ENCODE measurements at places on chromosomes 3 and 15.

DNA sequence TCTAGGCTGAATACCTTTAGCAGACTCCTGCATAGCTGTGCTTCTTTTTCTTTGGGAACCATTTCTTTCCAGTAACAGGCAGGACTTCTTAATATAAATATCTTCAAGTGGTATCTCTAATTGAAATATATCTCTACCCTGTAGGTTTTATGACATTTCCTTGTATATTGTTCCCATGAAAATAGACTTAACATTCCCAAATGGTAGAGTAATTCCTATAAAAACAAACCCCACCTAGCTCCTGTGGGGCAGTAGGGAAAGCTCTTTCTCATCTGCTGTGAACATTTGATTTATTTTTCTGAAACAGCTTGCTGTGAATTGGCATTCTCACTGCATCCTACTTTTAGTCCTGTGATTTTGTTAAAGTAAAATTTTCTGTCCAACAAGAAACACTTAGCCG lies 20.8 kb downstream of the SELENOT start:
- DNase-seq: no peak

DNA sequence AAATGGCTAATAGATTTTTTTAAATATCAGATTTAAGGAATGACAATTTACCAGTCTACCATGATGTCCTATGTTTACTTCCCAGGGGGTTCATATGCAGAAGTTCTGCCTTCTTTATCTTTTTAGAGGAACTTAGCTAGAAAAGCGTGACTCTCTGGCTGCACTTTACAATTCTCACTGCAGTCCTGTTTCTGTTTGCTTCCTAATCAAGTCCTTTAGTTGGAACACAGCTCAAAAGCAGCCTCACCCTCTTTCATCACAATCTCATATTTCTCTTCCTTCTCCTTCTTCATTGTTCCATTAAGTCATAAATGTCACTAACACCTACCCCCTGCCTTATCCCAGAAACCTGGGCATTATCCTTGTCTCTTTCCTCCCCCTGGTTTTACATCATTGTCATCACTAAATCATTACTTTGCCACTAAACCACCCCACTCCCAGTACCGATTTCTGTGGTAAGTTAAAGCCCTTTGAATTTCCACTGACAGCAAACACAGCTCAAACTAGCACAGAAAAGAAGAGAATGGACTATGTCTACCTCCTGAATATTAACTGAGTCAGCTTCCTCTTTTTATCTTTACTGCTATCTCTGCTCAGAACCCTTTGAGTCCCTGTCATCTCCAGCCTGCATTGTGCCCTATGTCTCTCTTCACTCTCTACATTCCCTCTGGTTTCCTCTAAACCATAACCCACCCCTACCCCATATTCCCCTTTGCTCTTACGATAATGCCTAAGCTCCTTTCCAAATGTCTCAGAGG lies 13.8 kb upstream of the PPP4R2 start:
- DNase-seq: no peak

DNA sequence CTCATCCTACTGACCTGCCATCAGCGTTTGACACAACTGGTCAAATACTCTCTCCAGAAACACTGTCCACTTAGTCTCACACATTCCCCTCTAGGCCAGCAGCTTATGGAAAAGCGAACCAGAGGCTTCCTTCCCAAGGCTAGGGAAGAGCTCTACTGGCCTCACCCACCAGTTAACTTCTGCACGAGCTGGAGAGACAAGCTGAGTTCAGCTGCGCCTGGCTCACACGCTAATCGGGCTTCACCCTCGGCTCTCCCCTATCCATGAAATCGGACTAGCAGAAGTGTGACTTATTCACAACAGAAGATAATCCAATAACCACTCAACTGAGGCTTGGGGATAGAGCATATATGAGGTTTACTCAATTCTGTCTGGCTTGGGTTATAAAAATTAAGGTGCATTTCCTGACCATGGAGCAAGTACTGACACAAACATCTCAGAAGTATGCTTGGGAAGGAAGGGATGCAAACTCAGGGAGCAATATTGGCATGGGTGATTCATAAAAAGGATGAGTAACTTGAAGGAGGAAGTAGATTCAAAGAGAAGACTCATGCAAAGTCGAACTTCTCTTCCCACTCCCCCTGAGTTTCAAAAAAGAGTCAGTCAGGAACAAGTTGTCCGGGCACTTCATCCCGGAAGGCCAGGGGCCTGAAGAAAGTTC lies 73.1 kb downstream of the XXYLT1 start:
- no peak for DNase-seq

DNA sequence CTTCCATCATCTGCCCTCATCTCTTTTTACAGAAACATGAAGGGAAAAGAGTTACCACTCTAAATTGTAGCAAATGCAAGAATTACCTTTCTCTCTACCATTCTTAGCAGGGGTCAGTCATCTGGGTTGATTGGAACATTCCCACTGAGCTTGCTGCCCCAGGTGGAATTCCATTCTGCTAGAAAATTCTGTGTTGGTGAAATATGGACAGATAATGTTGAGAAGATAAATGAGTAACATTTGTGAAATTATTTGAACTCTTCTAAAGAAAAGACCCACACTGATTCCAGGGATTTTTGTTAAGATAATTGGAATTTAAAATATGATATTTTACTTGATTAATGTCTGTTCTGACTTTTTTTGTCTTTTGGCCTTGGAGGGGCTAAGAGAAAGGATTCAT lies 11.0 kb upstream of the CPA3 start:
- no peak for DNase-seq

DNA sequence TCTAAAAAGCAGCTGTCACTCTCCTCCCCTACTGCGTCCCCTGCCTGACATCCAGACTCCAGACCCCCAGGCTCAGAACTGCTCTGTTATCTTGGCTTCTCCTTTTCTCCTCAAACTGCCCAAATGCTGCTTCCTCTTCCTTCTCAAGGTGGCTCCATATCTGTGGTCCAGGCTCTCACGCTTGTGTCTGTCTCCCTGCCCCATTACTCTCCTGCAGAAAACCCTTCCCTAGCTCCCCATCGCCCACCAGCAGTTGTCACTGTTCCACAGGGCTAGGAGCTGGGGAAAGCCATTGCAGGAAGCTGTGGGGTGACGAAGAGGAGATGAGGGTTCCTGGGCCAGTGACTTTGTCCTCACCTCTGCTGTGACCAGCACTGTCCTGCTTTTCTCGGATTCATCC lies 30.7 kb upstream of the CGNL1 start:
- no peak for DNase-seq
